ENCODE measurements at places on chromosomes 12 and 14.

DNA sequence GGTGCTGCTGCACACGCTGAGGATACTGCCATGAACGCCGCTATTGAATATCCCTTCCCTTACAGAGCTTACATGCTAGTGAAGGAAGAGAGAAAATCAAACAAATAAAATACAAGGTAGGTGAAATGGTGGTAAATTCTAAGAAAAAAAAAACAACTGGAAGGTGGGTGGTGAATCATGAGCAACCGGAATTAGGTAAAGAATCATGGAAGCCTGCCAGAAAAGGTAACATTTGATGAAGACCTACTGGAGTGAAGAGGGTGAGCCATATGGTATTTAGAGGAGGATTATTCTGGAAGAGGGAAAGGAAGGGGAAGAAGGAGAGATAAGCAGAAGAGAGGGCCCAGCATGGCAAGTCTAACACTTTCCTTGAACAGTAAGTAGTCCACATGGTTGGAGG lies 76.1 kb downstream of the LRIG3 start:
- no peak for DNase-seq

DNA sequence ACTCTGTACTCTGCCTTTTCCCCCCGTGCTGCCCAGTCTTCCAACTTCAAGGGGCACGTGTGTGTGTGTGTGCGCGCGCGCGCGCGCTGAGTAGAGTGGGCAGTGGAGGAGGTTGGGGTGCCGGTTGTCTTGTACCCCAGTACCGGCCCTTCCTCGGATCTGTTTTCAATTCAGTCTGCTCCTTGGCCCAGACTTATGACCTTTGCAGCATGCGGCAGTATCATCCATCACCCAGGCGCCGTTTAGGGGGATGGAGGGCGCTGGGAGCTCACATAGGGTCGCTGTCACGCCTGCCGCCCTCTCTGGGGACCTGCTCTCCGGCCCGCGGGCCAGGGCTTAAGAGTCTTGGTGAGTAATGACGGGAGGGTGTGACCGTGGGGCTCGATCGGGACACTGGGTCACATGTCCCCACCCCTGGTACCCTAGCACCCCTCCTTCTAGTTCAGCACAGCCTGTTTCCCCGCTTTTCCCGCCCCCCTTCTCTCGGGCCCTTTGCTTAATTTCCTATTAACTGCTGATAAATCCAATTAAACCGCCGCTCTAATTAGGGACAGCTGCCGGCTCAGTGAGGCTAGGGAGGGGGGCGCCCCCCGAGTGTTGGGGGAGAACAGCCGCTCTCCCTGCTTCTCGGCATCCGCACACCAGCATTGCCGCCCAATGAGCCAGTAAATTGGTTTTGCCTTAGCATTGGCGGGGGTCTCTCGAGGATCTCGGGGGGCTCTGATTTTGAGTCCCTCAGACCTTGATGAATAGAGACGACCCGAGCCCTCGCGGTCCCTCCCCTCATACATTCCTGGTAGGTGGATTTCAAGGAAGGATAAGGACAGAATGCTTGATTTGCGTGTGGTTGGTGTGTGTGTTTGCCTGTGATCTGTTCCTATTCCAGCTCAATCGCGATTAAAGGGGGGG lies 9.3 kb downstream of the STAC3 start:
- DNase-seq: no peak

DNA sequence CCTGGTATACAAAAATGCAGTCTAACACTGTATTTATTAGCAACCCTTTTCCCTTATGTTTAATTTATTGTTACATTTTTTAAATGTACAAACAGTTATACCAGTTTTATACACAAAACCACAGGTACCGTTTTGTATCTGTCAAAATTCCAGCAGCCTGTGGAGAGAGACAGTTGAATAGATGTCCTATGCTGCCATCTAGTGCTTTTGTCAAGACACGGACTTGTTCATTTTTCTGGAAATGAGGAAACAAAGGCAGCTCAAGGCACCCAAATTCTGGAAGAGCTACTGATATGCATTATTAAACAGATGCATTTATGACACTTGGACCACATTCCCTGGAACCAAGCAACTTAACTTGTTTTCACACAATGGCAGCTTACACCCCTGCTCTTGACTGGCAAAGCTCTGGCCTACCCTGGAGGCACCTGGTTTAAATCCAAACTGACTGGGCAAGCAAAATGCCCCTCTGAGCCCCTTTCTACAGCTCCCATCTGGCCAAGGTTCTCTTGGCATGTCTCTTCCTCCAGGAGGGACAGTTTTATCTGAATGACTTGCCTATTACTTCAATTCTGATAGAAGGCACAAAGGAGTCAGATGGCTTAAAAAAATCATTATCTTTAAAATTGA lies 286.9 kb upstream of the PRKD1 start:
- DNase-seq: peak; percentile 44

GRCh38 chr14:85437148-85437547 lies 92.8 kb upstream of the FLRT2 start:
- DNase-seq: no peak

DNA sequence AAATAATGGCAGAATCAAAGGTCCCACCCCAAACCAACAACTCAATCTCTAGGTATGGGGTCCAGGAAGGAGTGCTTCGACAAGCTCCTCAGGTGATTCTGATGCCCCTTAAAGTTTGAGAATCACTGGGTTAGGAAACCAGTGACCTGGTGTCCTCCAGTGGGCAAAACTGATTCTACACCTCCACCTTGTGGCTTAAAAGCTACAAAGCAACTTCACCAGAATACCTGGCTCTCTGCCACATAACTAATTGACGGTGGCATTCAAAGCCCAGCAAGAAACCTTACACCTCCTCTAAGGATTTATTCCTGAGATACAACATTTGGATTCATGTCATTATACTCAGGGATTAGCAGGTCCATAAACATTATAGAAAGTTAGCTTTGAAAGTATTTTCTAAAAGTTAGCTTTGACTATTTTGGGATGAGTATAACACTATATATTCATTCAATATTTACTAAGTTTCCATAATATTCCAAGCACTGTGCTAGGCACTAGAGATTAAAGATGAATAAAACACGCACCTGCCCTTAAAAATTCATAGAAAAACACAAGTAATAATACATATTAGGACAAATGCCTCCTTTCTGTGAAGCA lies 45.4 kb downstream of the DCAF5 start:
- peak; percentile 40 for DNase-seq

GRCh38 chr14:105050551-105050897 lies 14.7 kb downstream of the GPR132 start:
- no peak for DNase-seq

DNA sequence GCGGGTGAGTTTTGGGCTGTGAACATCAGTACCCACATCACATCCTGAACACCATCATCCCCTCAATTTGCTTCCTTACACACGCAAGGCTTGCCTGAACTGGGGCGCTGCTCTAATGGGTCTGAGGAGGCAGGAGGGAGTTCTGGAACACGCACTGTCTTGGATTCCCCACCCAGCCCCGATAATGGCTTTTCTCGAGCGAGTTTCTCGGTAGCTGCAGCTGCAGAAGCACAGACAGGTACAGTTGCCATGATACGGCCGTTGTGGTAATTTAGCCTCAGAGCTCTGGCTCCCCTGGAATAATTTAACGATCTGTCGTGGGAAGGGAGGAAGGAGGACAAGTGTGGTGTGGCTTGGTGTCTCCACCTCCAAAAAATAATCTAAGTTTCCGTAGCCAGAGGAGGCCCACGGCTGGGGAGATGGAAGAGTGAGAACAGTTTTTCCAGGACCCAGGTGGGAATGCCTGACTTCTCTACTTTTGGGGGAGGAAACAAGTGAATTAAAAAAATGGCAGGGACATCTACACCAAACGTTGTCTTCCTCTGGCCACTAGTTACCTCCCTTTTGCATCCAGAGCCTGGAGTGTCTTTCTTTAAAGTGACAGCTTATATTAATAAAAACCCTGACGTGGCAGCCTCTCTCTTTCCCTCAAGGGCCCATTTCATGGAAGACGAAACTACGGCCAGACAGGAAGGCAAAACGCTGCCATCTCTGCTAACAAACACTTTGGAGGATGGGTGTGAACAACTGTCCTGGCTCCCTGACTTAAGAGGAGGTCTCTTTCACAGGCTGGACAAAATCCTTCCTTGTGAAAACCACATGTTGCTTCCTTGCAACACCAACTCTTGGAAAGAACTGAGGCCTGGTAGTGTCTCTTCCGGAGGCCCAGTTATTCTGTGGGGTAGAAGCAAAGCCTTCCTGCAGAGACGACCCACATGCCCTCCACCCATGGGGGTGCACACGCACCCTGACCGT lies 84.8 kb downstream of the RBM19 start:
- DNase-seq: no peak

- DNase-seq: peak; percentile 10
Observed at GRCh38 chr14:101017209-101017608, 113.7 kb upstream of the RTL1 start.
